Right renal cortex interstitium (tissue), 3 donors: ENCODE measurements at places on chromosomes 1 and 21. TPM values are rescaled to one million over a fixed set of nuclear protein-coding genes. Genes with fewer than 3 reads are reported as not detected.

- no peak for DNase-seq
These were observed 30.3 kb downstream of the SERTAD4 start for GRCh38 chr1:210262897-210263272.

Gene SELL
- 3.5 TPM for polyA plus RNA-seq

- DNase-seq, result no peak
These were observed 48.5 kb downstream of the BRINP3 start for GRCh38 chr1:190429141-190429540.

Gene BACE2
- polyA plus RNA-seq, result 24.2 TPM

Gene ADAMTSL4
- 10.9 TPM for polyA plus RNA-seq
